ENCODE measurements at places on chromosomes 7 and 10.

- DNase-seq, result no peak
These were observed 238.2 kb downstream of the DNAJB6 start for GRCh38 chr7:157574914-157575586.

GRCh38 chr7:154794147-154794780, 208.7 kb downstream of the PAXIP1 start:
- no peak for DNase-seq

DNA sequence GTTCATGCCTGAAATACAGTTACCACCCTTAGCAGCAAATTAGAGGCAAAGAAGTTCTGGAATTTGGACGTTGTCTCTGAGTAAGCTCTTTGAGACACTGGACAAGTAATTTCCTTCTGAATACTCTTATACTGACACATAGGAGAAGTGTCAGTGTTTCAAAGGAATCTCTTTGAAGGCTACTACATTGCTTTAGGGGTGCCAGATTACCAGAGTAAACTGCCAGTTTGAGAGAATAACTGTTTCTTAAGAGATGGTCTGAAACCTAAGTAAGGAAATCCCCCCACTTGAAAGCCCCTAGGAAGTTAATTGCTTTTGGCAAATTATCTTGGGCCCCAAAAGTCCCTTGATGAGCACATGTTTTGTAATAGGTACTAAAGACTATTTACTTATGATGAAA, 3.4 kb downstream of the FAS start:
- no peak for DNase-seq

- no peak for DNase-seq
These were observed 36.9 kb downstream of the DDIT4 start for GRCh38 chr10:72310636-72311035.

GRCh38 chr7:112584290-112584689, 103.5 kb downstream of the LSMEM1 start:
- DNase-seq, result no peak

GRCh38 chr10:71812016-71812912, 38.8 kb downstream of the PSAP start:
- no peak for DNase-seq

DNA sequence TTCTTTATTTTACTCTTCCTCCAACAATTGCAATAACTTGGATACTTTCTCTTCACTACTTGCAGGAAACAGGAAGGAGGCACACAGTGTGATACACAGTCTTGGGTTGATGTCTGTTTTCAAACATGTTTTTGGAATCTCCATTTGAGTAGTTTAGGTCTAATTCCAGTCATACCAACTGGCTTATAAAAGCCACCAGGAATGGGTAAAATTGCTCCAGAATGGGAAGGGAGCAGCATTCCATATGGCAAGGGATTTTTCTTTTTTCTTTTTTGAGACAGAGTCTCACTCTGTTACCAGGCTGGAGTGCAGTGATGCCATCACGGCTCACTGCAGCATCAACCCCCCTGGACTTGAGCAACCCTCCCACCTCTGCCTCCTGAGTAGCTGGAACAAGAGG, 545.1 kb upstream of the GALNT17 start:
- no peak for DNase-seq

GRCh38 chr10:122981066-122981464, 864 bp downstream of the PSTK start:
- peak; percentile 21 for DNase-seq

All from skeletal muscle cell (primary cell).